ENCODE measurements at places on chromosomes 1 and 21.

DNA sequence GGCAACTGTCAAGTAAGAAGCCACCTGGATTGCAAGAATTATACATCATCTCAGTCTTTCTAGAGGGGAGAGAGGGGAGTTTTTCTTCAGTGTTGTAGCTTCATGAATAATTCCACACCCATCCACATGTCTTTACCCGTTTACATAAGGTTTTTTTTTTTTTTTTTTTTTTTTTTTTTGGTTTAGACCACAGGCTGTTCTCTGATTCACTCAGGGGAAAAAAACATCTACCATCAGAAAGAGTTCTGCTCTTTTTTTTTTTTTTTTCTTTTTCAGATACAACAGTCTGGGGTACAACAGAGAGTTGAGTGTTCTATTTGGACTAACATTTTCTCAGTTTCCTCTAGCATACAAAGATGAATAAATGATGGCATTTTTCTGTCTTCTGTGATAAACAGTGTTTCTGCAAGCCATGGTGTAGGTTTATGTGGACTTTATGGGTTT lies 4.9 kb upstream of the KIF14 start:
- no peak for DNase-seq

DNA sequence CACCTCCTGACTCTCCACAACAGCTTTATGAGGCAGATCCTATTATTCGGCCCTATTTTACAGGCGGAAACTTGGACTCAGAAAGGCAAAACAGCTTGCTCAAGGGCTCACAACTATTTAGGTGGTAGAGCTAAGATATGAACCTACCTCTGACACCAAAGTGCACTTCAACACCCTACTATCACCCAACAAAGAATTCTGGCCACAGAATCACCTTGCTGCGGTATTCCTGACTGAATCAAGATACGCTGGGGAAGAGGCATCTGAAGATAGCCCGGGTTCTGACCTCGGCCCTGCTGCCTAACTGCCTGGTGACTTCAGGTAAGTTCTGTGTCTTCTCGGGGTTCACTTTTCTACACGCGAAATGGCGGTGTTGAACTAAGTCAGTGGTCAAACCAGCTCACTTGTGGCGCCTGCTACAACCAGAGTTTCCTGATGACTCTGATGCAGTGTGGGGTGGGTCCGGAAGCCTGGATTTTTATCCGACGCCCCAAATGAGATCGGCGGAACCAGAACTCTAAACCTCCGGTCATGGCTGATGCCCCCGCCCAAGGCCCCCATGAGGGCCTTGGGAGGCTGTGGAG lies 608 bp downstream of the PEF1 start:
- no peak for DNase-seq

GRCh38 chr1:207698822-207699483 lies 52.9 kb upstream of the CD46 start:
- peak; percentile 59 for DNase-seq

DNA sequence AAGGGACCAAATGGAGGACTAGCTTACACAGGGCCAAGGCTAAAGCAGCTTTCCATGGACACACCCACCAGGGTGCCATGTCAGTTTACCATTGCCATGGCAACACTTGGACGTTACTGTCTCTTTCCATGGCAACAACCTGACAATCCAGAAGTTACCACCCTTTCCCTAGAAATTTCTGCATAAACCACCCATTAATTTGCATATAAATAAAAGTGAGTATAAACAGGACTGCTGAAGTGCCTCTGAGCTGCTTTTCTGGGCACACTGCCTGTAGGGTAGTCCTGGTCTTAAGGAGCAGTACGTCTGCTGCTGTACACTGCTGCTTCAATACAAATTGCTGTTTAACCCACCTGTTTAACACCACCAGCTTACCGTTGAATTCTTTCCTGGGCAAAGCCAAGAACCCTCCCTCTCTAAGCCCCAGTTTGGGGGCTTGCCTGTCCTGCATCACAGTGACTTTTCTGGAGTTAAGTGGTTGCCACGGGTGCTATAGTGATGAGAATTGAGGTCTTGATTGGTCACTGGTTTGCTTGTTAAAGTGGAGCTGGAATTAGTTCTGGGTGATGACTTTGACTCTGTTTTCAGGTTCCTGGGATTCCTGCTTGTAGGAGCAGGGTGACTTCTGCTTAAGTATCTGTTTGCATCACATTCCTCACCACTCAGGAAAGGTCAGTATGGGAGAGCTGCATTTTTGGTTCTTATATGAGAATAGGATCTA lies 83.2 kb downstream of the CLDN17 start:
- no peak for DNase-seq

- DNase-seq, result no peak
These were observed 55.9 kb downstream of the HNRNPR start for GRCh38 chr1:23288201-23288600.

DNA sequence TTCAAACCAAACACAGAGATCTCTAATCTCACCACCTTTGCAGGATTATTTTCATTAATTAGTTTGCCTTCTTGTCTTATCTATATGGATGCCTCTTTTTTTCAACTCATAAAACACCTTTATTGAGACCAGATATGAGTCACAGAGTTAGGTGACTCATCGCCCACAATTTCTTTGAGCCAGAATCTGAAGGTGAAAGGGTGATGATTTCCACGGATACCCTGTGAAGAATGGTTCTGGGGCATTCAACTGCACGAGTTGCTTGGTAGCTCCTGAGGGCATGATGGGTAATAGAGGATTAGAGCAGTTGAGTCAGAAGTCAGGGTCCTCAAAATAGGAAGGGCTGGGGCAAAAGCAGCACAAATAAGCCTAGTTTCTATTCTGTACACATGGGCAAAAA lies 128.2 kb downstream of the TBX19 start:
- no peak for DNase-seq

DNA sequence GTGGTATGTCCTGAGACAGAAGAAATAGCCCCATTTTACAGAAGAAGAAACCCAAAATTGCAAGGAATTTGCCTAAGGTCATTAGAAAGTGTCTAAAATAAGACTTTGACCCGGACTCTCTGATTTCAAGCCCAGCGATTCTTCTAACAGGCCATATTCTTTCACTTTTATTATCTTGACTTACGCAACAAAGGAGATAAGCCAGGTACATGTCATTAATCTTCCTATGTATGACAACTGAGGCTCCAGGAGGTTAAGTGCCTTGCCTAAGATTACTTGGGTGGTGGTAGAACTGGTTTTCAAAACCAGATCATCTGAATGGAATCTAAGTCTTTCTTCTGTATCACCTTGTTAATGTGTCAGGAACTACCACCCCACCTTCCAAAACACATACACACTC lies 124.3 kb downstream of the PBX1 start:
- DNase-seq, result no peak

DNA sequence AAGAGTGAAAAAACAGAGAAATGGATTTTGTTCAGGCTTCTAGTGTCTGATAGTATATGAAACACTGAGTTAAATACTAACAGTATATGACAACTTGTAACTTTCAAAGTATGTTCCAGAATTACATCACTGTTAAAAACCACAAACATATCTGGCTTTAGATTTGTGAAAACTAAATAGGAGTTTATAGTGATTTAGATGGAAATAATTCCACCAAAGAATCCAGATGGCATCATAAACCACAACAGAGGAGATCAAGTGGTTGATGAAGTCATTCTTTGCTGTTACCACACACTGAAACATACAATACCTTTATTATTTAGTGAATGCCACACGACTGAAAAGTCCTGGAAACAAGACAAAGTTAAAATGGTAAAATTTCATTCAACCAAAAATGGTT lies 37.2 kb downstream of the ALG14 start:
- no peak for DNase-seq

DNA sequence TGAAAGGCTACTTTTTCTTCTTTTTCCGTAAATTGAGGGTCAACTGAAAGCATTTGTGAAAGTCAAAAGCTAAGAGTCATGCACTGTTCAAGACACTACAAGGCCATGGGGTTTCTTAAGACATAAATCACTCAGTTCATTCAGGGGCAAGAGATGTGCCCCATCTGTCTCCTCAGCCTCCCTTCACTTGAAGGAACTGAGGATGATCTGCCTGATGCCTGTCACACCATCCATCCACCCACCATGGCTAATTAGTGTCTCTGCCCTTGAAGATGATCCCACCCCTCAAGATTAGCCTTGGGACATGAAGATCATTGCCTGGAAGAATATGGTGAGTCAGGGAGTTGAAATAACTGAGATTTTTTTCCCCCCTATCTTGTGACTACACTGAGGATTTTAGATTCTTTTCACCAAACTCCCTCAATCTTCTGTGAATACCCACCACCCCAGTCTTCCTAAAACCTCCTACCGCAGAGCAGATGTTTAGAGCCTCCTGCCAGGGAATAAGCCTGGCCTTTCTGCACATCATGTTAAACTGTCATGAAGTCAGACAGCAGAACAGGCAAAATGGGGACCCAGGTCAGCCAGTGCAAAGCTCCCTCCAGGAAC lies 88.6 kb upstream of the LMO4 start:
- no peak for DNase-seq

DNA sequence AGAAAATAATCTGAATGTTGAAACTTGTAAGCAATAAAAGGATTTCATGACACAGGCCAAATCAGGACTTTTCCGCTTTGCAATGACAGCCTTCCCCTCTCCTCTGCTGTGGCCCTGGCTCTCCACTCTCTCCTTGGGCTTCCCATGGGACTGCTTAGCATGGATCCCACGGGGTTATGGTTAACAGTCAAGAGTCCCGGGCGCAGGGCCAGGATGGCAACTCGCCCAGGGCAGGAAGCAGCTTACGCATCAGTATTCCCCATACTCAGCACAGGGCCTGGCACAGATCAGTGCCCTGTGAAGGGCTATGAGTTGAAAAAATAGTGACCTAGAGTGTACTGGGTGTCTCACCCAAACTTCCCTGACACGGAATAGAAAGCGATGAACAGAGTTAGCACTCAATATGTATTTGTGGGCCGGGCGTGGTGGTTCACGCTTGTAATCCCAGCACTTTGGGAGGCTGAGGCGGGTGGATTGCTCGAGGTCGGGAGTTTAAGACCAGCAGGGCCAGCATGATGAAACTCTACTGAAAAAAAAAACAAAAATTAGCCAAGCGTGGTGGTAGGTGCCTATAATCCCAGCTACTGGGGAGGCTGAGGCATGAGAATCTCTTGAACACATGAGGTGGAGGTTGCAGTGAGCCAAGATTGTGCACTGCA lies 29.1 kb upstream of the GRHL3 start:
- peak; percentile 96 for DNase-seq

DNA sequence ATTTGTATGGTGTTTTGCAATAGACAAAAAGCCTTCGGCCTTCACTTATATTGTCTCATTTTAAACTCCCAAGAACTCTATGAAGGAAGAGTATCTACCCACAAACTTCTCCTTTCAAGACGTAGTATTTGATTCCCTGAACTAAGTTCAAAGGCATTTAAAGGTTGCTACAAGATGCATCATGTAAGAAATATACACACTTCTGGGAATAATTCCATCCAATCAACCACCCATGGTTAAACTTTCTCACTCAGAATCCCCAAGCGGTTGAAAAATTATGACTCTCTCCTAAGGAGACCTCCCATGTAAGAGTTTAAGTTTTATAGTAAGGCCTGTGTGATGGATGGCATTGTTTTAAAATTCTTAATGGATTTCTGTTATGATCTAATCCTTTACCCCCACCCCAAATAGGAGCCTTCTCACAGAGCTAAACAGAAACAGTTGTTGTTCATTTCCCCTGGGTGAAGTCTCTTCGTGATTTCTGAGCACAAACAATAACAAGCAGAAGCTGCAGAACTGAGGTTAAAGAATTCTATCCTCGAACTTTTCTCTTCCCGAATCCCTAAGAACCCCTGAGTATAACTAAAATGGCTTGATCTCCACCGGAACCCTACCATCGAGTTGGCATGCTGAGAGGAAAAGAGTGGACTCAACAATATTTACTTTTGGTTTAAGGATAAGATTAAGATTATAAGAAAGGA lies 185.0 kb downstream of the TGFBR3 start:
- no peak for DNase-seq

DNA sequence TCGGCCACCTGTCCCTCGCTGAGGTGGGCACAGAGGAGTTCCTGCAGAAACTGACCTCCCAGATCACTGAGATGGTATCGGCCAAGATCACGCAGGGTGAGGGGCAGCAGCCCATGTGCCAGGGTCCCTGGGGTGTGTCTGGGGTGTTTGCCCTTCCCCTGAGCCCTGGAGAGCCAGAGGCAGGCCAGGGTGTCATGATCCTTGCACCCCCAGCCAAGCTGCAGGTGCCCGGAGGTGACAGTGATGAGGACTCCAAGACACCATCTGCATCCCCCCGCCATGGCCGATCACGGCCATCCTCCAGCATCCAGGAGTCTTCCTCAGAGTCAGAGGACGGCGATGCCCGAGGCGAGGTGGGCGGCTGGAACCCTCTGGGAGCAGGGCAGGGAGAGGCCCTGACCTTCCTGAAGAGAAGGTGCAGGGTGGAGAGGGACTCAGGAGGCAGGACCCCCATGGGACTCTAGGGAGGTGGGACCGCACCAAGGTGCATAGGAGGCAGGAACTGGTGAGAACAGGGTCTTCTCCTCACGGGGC lies 69.5 kb downstream of the TRIM11 start:
- no peak for DNase-seq

Measured in NCI-H1436 (cell line).